ENCODE measurements at places on chromosomes 2 and 18.

GRCh38 chr2:18957909-18958308 lies 368.5 kb upstream of the NT5C1B start:
- DNase-seq, result no peak

GRCh38 chr2:240482141-240482540 lies 46.7 kb downstream of the GPC1 start:
- DNase-seq, result no peak

DNA sequence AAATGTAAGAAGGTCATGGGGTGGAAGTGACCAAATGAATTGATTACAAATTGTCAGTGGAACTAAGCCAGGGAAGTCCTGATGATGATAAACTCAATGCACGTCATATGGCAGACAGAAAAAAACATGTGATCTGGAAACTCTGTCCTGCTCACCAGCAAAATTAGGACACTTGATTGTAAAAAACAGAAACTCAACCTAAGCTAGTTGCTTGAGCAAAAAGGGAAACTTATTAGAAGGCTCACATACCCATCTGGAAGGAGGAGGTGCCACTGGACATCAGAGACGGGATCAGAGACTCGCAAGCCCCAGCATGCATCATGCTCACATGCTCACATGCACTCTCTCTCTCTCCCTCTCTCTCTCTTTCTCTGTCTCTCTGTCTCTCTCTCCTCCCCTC lies 96.8 kb downstream of the SP3 start:
- no peak for DNase-seq

GRCh38 chr2:75503048-75503607 lies 57.6 kb downstream of the EVA1A start:
- peak; percentile 74 for DNase-seq

DNA sequence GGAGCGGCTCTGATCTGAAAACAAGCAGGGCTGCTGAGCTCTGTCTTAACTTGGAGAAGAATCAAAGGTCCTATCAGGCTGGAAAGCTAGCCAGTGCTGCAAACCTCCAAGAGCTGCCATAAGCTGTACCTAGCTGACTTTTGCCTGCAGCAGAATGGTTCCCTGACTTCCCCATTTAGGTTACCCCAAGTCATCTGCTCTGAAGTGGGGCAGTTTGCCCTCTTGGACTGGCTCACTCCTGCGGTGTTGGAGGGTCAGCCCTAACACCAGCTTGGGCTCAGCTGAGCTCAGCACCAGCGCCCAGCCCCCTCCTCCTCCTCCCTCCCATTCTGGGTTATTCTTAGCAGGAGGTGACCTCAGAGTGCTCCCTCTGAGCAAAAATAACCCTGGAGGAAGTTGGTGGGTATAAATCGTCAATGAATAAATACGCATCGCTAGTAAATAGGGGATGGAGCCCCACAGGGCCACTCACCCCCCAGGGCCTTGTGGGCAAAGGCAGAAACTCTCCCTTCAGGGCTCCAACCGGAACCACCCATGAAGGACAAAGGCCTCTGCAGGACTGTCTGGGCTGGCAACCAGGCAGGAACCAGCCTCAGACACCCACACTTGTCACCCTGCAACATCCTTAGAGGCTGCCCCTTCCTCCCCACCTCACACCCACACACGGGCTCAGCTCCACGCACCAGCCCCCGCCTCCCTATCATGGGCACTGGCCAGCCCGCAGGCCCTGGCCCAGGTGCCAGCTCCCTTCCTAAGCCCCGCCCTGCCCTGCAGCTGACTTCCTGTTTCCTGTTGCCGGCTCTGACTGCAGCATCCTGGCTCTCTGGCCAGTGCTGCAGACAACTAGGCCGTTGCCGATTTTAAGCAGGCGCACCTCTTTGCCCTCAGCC lies 46.9 kb downstream of the DNMT3A start:
- no peak for DNase-seq

GRCh38 chr2:29293830-29294438 lies 178.7 kb downstream of the CLIP4 start:
- DNase-seq, result no peak

Measured in GM04504 (cell line).